Stimulated activated CD8-positive, alpha-beta memory T cell treated with anti-CD3 and anti-CD28 coated beads, Interleukin-7, amount 100 ng/mL, for 1 hour (primary cell): ENCODE measurements at places on chromosomes 11 and 22.

DNA sequence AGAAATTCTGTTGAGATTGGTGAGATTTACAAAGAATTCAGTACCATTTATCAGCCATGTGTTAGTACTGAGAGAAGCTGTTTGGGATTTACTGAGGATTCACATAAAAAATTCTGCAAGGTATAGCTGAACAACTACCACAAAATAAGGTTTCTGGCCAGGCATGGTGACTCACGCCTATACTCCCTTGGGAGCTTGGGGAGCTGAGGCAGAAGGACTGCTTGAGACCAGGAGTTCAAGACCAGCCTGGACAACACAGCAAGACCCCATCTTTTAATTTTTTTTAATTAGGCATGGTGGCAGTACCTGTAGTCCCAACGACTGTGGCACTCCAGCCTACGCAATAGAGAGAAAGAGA lies 86.7 kb downstream of the SIK3 start:
- DNase-seq = no peak

- DNase-seq = no peak
These were observed 3.1 kb downstream of the PPP2R1B start for GRCh38 chr11:111762981-111763643.

- no peak for DNase-seq
These were observed 92.9 kb downstream of the TRAF6 start for GRCh38 chr11:36417154-36417553.

GRCh38 chr11:5522308-5522707 lies 5.8 kb upstream of the UBQLNL start:
- DNase-seq = no peak

DNA sequence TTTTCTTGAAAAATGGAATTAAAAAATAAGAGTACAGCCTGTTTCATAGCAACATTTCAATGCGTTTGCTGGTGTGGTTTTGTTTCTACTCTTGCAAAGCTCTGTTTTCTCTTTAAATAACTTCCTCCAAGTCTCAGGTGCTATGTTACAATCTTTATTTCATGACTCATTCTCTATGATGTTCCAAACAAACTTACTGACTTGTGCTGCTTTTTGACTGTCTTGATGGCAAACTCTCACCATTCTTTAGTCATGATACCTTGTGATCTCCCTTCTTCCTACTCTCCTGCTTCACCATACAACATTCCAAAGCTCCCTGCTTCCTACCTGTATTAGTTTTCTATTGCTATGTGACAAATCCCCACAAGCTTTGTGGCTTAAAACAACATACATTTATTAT lies 166.1 kb downstream of the C11orf91 start:
- DNase-seq = no peak

DNA sequence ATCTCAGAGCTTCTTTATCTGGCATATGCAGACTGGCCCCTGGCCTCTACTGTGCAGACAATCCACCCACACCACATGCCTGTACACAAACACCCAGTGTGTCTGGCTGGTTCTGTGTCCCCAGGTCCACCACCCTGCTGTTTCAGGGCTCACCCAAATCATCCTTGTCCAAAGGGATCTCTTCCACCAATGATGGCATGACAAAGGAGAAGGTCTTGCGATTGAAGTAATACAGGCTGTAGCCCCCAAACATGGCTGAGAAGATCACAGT lies 1.7 kb downstream of the SLC37A4 start:
- DNase-seq = no peak

DNA sequence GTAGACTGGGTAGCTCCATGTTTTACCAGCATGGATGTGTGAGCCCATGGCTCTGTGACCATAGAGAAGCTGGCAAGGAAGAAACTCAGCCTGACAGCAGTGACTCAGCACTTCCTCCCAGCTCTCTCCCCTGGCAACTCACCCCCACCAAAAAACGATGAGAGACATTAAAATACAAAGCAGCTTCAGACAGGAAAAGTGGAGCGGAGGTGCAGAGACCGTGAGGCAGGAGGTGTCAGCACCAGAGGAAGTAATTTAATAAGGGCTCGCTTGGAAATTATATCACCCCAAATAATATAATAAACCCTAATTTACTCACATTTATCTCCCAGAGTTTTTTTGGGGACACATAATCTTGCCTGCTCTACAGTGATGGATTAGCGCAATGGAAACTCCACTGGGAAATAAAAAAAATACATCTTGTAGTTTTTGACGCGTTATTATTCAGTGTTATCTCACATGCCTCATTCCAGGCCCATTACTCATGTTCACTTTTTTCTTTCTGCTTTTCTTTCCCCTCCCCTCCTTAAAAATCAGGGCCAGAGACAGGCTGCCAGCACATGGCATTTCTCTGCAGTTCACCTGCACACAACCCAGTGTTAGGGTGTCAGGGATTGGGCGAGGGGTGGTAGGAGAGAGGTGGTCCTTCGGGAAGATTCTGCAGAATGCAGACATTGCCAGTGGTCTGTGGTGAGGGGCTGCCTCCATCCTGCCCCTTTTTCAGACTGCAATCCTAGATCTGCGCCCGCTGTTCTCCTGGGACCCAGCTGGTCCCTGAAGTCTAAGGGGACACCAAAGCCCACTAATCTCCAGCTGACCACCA lies 170.8 kb downstream of the BUD13 start:
- no peak for DNase-seq

DNA sequence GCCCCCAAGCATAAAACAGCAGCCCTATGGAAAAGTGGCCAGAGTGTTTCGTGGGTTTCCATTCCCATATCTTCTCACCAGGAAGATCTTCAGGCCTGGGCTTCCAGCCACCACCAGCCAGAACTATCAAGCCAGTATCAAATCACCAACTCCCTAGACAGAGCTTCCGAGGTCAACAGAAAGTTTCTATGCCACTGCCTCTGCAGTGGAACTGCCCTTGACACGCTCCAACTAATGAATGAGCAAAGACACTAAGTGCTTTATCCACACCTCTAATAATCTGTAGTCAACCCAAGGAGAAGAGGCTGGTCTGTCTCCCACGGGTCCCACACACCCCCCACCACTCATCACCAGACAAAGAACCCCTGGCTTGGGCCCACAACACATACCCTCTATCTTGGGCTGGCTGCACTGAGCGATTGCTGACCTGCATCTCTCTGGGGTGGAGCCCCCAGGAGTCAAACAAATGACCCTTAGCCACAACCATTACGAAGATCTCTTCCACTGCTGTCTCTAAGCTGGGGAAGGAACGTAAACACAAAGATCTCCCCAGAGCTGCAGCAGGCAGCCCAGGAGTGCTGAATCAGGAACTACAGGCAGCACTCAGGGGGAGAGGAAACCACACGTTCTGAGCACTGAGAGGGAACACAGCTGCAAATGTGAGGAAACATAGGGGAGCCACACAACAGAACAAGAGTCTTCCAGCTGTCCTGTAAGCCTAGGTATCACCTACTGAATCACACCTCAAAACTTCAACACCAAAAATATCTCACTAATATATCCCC lies 9.7 kb downstream of the OR5AN1 start:
- DNase-seq = no peak
